ENCODE measurements at places on chromosomes 6 and 20. TPM values are rescaled to one million over a fixed set of nuclear protein-coding genes. Genes with fewer than 3 reads are reported as not detected.

- H3K36me3 ChIP-seq: no peaks in the 10 kb centered on the region
- no peaks in the 10 kb centered on the region for H3K27me3 ChIP-seq
- no peak for DNase-seq
- no peaks in the 10 kb centered on the region for H3K4me1 ChIP-seq
These were observed 83.3 kb downstream of the HIVEP2 start for GRCh38 chr6:142861711-142862110.

Gene SLC35F1
- 0.12 TPM for total RNA-seq

Gene RTN4IP1
- 4.2 TPM for total RNA-seq

DNA sequence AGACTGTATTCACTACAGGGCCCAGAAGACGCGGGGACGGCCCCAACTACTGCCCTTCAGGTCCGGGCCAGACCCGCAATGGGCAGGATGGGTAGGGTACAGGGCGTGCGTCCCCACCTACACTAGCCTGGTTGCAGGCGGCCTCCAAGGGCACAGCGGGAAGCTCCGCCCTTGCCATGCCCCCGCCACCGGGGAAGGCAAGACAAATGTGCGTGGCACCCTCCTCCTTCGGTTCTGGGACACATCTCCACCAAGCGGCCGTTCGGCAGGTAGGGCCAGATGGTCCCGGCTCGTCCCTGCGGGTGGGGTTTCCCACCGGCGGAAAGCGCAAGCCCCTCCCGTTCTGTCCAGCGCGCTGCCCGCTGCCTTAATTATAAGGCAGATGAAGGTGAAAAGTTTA is 5.6 kb downstream of the NXT1 start:
- H3K4me3 ChIP-seq: no peak overlapping the region
- no peaks in the 10 kb centered on the region for H3K4me1 ChIP-seq
- no peak for DNase-seq
- peaks cover 7% of the 10 kb centered on the region for H3K36me3 ChIP-seq
- no peaks in the 10 kb centered on the region for H3K27me3 ChIP-seq

DNA sequence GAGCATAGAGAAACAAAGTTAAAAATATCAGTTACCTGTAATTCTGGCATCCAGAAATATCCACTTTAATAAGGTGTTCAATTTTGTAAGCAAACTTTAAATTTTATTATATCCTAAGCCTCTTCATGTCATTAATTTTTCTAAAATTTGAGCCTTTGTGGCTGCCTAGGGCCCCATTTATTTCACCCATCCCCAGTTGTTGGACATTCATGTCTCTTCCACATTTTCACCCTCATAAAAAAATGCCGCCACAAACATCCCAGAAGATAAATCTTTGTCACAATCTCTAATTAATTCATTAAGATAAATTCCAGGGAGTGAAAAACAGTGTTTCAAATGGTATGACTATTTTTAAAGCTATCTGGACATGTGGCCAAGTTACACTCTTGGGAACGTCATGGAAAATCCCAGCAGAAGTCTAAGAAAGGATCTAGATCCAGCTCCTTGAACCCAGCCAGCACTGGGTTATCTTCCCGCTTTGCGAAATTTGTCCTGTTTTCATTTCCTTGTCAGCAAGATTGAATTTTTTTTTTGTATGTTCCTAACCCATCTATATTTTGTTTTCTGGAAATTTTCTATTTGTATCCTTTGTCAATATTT is 97.2 kb downstream of the TMEM242 start:
- no peaks in the 10 kb centered on the region for H3K4me1 ChIP-seq
- no peak for DNase-seq
- H3K27me3 ChIP-seq: no peaks in the 10 kb centered on the region
- H3K36me3 ChIP-seq: no peaks in the 10 kb centered on the region

DNA sequence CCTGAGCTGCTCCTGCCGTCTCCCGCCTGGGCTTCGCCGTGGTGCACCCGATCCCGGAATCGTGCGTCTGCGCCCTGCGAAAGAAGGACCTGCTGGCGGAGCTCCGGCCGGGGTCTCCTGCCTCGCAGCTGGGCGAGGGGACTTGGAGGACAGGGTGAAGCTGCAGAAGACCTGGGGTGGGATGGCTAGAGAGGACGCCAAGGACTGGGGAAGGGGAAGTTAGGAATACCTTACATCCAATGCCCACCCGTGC is 150.2 kb downstream of the PRL start:
- no peaks in the 10 kb centered on the region for H3K4me1 ChIP-seq
- no peaks in the 10 kb centered on the region for H3K36me3 ChIP-seq
- DNase-seq: no peak
- H3K27ac ChIP-seq: no peak overlapping the region
- H3K27me3 ChIP-seq: no peaks in the 10 kb centered on the region
- no peak overlapping the region for H3K4me3 ChIP-seq

Measured in right lobe of liver (tissue), 6 donors.